Omental fat pad (tissue), 4 donors: ENCODE measurements at places on chromosomes 7 and 10. TPM values are rescaled to one million over a fixed set of nuclear protein-coding genes. Genes with fewer than 3 reads are reported as not detected.

Gene UCN3
- not detected for total RNA-seq

Gene CYP3A4
- total RNA-seq: not detected

Gene WNT8B
- total RNA-seq: not detected

Gene SLC29A4
- total RNA-seq: 7.3 TPM

Gene SRRM3
- total RNA-seq: 1.7 TPM

Gene SCART1
- total RNA-seq: 1.3 TPM

Gene GPRIN2
- not detected for total RNA-seq

Gene SAMD8
- total RNA-seq: 47.4 TPM

Gene SDK1
- total RNA-seq: 14.7 TPM

Gene SPDYE2B
- total RNA-seq: not detected

Gene LRRD1
- not detected for total RNA-seq

Gene GIMAP1
- total RNA-seq: 10.5 TPM

Gene DKK1
- total RNA-seq: 6.1 TPM

Gene GRID2IP
- not detected for total RNA-seq

Gene IDE
- 20.5 TPM for total RNA-seq

Gene CELF2
- 106 TPM for total RNA-seq

Gene FGL2
- total RNA-seq: 53.2 TPM

Gene ACSL5
- total RNA-seq: 43.4 TPM

Gene TRIL
- 3.2 TPM for total RNA-seq

Gene FANK1
- total RNA-seq: 3.0 TPM

Gene EBF3
- total RNA-seq: 4.0 TPM

Gene NCF1
- 2.4 TPM for total RNA-seq

Gene STEAP2
- total RNA-seq: 84.7 TPM

Gene PDK4
- 511 TPM for total RNA-seq

Gene GTF2IRD2
- 8.1 TPM for total RNA-seq

Gene FGFBP3
- total RNA-seq: 0.96 TPM

Gene MUC12
- 2.4 TPM for total RNA-seq

Gene IKZF1
- total RNA-seq: 23.5 TPM

Gene STEAP1
- total RNA-seq: 8.2 TPM

Gene AKR1C4
- not detected for total RNA-seq

Gene ANXA8
- 1.3 TPM for total RNA-seq

Gene NUTM2D
- total RNA-seq: 2.3 TPM

Gene SAP25
- total RNA-seq: not detected

Gene ALOX5
- 101 TPM for total RNA-seq

Gene CHRM2
- total RNA-seq: 0.47 TPM

Gene STAG3
- total RNA-seq: 0.28 TPM

Gene ATP6V0E2
- 21.2 TPM for total RNA-seq

Gene FEZF1
- not detected for total RNA-seq

Gene IRF5
- total RNA-seq: 5.3 TPM

Gene TACC2
- total RNA-seq: 26.3 TPM

Gene FKBP9
- total RNA-seq: 93.4 TPM

Gene PTPRZ1
- total RNA-seq: 0.32 TPM

Gene TPST1
- 63.2 TPM for total RNA-seq

Gene ABCA13
- total RNA-seq: 0.13 TPM

Gene ZNF488
- total RNA-seq: 0.25 TPM

Gene EN2
- total RNA-seq: 0.12 TPM

Gene SEMA3D
- 6.5 TPM for total RNA-seq

Gene AOC1
- not detected for total RNA-seq

Gene ITGB8
- 15.4 TPM for total RNA-seq

Gene APBB1IP
- total RNA-seq: 8.5 TPM

Gene BMPER
- total RNA-seq: 6.1 TPM

Gene ARHGEF35
- 6.7 TPM for total RNA-seq

Gene AP3M1
- total RNA-seq: 26.5 TPM

Gene ST7
- total RNA-seq: 29.5 TPM

Gene PFKFB3
- total RNA-seq: 213 TPM

Gene ADIRF
- 829 TPM for total RNA-seq

Gene CALML5
- total RNA-seq: not detected
